Hematopoietic multipotent progenitor cell treated with erythropoietin and hydrocortisone succinate and interleukin-3 and kit ligand, for 4 days (in vitro differentiated cells): ENCODE measurements at places on chromosomes 3 and 15.

DNA sequence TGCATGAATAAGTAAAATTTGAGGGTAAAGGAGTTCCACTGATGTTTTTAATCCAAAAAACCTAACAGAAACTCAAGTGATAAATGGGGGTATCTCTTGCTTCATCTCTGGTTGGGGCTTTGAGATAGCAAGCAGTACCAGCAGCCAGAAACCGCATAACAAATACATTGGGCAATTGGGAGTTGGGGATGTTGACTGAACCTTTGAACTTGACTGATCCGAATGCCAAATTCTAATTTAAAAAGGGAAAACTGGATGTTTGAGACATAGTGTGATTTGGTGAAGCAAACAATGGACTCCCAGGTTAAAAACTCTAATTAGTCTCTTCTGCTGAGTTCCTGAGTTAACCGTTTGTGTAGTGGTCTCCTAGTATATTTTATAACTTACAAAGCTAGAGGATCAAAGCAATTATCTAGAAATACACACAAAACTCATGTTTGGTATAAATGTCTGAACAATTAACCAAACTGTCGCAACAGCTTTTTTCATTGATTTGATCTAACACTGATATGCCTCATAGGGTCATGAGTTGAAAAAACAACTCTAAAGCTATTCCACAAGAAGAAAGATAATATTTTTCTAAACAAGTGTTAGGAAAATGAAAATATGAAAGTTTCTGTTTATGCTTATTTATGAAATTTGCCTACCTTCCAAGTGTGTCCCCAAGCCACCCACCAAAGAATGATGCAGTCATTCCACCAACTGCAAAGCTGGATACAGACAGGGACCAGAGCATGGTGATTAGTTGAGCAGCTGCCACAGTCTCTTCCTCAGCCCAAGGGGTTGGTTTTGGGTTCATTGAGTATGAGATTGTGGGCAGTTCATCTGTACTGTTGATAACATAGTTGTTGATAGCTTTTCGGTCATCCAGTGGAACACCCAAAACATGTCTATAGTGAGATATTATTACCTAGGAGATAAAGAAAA lies 12.4 kb downstream of the SLC2A2 start:
- peak; percentile 33 for DNase-seq

DNA sequence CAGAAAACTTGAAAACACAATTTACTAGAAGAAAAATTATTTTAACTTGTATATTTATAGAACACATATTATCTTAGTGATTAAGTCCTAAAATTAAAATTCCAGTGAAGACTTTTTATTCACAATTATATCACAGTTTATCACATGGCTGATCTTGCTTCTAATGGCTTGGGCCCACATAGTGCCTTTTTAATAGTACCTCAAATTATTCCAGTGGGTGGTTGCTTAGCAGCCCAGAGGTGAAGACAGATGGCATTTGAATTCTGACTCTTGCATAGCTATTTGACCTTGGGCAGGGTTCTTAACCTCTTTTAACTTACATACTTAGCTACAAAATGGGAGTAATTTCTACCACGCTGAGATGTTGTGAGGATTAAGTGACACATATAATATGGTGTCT lies 214.7 kb upstream of the SGO1 start:
- no peak for DNase-seq

DNA sequence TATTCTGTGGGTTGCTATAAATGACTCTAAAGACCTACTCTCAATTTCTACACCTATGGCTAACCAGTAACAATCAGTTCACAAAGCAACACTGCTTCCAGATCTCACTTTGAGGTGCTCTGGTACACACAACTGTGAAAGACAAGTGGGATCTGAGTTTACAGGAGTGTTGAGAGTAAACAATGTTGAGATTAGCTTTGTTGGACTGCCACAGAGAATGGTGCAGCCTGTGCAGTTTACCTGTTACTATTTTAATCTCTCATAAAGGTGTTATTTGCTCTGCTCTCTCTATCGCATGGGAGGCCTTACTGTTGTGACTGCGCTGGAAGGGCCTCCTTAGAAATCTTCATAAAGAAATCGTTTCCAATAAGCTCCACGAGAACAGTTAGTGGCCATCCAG lies 112.0 kb downstream of the SOX2 start:
- no peak for DNase-seq

DNA sequence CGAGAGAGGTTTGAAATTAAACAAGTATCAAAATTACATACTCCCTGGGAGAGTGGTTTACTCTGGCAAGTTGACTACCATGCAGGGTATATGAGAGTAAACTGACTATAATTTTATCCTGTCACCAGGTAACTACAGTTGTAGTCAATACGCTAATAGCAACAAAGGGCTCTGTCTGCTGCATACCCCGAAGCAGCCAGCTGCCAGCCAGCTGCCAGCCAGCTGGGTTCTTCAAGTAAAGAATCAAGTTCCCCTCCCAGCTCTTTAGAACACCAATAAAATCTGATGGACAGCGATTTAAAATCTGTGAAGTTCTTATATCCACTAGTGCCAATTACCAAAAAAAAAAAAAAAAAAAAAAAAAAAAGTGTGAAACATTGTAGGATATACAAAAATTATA lies 417.7 kb upstream of the CFAP20DC start:
- DNase-seq = no peak

GRCh38 chr3:129605203-129605921 lies 1.1 kb downstream of the PLXND1 start:
- peak; percentile 77 for DNase-seq

DNA sequence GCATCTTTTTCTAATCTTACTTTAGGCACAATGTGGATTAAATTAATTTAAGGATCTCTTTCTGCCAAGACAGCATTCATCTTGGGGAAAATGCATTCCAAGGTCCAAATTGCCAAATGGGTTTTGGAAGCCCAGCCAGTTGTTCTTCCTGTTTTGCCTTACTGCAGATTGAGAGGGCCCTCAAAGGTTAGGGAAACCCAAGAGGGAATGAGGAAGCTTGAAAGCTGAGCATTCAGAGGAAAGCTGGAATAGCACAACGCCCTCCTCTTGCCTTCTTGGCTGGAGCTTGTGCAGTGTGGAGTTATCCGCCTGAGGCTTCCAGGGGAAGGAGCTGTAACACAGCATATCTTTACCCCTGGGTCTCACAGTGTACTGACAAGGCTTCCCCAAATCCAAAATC lies 18.2 kb upstream of the SACM1L start:
- no peak for DNase-seq

DNA sequence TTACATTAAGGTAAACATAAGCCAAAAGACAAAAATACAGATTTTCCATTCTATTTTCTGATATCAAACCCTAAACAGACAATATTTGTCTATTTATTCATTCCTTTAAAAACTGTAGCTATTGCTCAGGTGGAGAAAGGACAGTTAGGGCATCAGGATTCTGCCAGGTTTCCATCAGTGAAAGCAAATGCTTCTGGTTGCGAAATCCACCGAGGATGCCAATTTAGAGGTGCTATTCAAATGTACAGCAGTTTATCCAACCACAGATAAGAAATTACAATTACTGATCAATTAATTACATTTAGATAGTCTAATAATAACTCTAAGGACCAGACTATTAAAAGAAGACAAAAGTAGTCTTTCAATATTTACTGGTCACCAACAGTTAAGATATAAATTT lies 3.9 kb downstream of the TOMM70 start:
- no peak for DNase-seq

- no peak for DNase-seq
Measured at GRCh38 chr15:35181538-35181937, 96.4 kb upstream of the NANOGP8 start.

- DNase-seq = no peak
Measured at GRCh38 chr3:40597441-40597840, 72.7 kb downstream of the ZNF621 start.

- peak; percentile 27 for DNase-seq
Measured at GRCh38 chr3:42336103-42336502, 70.1 kb upstream of the CCK start.

GRCh38 chr3:6448011-6448410 lies 412.9 kb upstream of the GRM7 start:
- no peak for DNase-seq

GRCh38 chr15:28181366-28181765 lies 82.3 kb upstream of the OCA2 start:
- no peak for DNase-seq

GRCh38 chr3:50516440-50516871 lies 13.0 kb upstream of the CACNA2D2 start:
- no peak for DNase-seq

GRCh38 chr3:101847328-101847727 lies 2.0 kb upstream of the NFKBIZ start:
- no peak for DNase-seq
